ENCODE measurements at places on chromosomes 2 and 18. TPM values are rescaled to one million over a fixed set of nuclear protein-coding genes. Genes with fewer than 3 reads are reported as not detected.

UNC50 gene
- total RNA-seq, result 46.0 TPM

KCNK3 gene
- total RNA-seq, result not detected

- H3K4me3 ChIP-seq, result no peak within 1 kb of the TSS
- no peak within 1 kb of the TSS for H3K27ac ChIP-seq
- H3K27me3 ChIP-seq, result peaks cover 36% of the 10 kb centered on the region
- H3K36me3 ChIP-seq, result no peaks in the 10 kb centered on the region
- no peaks in the 10 kb centered on the region for H3K4me1 ChIP-seq
- DNase-seq, result no peak
These were observed at the start of gene SRD5A2 for GRCh38 chr2:31580321-31581117. Gene SRD5A2, minus strand, starts transcription at chr2:31580938. Its CDS starts 38 bp downstream, at chr2:31580900.

- no peak overlapping the region for H3K4me3 ChIP-seq
- peak; percentile 17 for DNase-seq
- no peaks in the 10 kb centered on the region for H3K36me3 ChIP-seq
- H3K4me1 ChIP-seq, result peaks cover 54% of the 10 kb centered on the region
- no peak overlapping the region for H3K27ac ChIP-seq
These were observed 221.2 kb downstream of the PIEZO2 start for GRCh38 chr18:10928011-10928771.

- no peak overlapping the region for H3K4me3 ChIP-seq
- no peaks in the 10 kb centered on the region for H3K36me3 ChIP-seq
- H3K27ac ChIP-seq, result no peak overlapping the region
- no peaks in the 10 kb centered on the region for H3K27me3 ChIP-seq
- no peaks in the 10 kb centered on the region for H3K4me1 ChIP-seq
These were observed 72.0 kb downstream of the DNER start for GRCh38 chr2:229642371-229642770.

DNA sequence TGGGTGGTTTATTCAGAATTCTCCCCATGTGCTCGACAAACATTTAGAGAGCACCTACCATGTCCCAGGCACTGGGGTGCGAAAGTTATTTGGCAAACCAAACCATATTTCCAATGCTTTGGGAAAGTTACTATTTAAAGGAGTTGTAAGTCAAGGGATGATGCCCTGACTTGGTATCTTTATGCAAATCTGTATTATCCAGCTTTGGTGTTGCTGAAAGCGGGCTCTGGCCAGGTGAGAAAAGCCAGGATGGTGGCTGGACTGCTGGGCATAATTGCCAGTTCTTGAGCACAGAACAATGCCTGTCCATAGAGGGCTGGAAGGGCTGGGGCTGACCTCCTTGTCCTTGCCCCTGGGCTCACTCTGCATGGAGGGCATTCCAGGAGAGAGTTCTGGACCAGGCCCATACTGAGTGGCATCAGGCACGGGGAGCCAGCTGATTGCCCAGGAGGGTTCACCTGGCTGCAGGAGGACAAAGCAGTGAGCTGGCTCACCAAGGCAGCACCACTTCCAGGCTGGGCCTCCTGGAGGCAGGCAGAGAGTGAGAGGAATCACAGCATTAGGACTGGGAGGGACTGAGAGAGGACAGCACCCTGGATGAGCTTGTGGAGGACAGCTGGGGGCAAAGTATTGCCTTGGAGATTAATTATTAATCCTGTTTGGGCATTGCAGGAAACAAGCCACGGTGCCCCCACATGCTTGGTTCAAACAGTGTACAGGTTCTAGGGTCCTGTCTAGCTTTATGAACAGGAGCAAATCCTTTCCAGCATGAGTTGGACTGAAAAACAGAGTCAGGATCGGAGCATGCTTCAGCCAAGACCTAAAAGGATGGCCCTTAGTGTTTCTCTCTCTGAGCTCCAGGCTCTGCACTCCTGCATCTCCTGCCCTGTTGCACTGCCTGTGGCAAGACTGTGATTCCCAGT lies 7.1 kb downstream of the KHK start:
- H3K4me1 ChIP-seq, result no peaks in the 10 kb centered on the region
- H3K36me3 ChIP-seq, result no peaks in the 10 kb centered on the region
- DNase-seq, result no peak
- no peak overlapping the region for H3K4me3 ChIP-seq
- no peak overlapping the region for H3K27ac ChIP-seq

- H3K4me3 ChIP-seq, result peak overlapping the region; percentile 73
- H3K27ac ChIP-seq, result no peak overlapping the region
- no peaks in the 10 kb centered on the region for H3K27me3 ChIP-seq
- H3K36me3 ChIP-seq, result no peaks in the 10 kb centered on the region
- peak; percentile 56 for DNase-seq
These were observed 1.4 kb downstream of the PHLPP1 start for GRCh38 chr18:62716619-62717168.

DNA sequence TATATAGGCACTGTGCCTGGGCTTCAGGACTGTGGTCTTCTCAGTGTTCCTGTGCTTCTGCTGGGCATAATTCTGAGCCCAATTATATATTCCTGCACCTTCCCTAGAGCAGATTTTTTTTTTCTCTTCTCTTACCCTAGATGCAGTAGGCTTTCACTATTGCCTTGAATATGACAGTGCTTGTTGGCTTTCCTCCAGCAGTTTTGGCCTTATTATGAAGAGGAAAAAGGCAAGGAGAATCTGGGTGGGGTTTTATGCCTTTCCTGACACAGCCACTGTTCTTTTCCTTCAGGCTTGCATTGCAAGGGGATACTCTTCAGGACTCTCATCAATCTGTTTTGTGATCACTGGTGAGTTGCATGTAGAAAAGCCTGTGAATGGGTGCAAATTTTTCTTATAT lies 221.9 kb upstream of the CELF4 start:
- H3K36me3 ChIP-seq, result no peaks in the 10 kb centered on the region
- no peak overlapping the region for H3K27ac ChIP-seq
- DNase-seq, result no peak
- no peak overlapping the region for H3K4me3 ChIP-seq
- no peaks in the 10 kb centered on the region for H3K27me3 ChIP-seq

DNA sequence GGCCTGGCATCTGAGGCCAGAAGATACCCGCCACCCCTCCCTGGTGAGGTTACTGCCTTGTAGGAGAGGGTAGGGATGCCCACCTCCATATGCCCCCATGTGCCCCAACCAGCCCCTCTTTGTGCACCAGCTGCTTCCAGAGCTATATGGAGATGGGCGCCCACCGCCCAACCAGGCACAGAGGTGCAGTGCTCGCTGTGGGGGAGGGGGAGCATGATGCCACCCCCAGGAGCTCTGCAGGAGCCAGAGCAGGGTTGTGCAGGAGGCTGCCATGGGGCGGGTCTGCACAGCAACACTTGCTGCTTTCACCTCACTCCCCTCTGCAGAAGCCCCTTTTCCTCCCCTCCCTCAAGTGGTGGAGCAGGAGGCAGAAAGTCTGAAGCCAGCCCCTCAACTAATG lies 174.6 kb downstream of the SMAD7 start:
- no peak overlapping the region for H3K4me3 ChIP-seq
- no peaks in the 10 kb centered on the region for H3K27me3 ChIP-seq
- peaks cover 8% of the 10 kb centered on the region for H3K36me3 ChIP-seq
- DNase-seq, result no peak
- H3K27ac ChIP-seq, result no peak overlapping the region
- peaks cover 17% of the 10 kb centered on the region for H3K4me1 ChIP-seq
